ENCODE measurements at places on chromosomes 5 and 9.

- DNase-seq = no peak
Measured at GRCh38 chr9:31996331-31996730, 388.1 kb upstream of the ACO1 start.

GRCh38 chr5:178770621-178771020, 40.2 kb upstream of the ZNF354A start:
- DNase-seq = no peak

DNA sequence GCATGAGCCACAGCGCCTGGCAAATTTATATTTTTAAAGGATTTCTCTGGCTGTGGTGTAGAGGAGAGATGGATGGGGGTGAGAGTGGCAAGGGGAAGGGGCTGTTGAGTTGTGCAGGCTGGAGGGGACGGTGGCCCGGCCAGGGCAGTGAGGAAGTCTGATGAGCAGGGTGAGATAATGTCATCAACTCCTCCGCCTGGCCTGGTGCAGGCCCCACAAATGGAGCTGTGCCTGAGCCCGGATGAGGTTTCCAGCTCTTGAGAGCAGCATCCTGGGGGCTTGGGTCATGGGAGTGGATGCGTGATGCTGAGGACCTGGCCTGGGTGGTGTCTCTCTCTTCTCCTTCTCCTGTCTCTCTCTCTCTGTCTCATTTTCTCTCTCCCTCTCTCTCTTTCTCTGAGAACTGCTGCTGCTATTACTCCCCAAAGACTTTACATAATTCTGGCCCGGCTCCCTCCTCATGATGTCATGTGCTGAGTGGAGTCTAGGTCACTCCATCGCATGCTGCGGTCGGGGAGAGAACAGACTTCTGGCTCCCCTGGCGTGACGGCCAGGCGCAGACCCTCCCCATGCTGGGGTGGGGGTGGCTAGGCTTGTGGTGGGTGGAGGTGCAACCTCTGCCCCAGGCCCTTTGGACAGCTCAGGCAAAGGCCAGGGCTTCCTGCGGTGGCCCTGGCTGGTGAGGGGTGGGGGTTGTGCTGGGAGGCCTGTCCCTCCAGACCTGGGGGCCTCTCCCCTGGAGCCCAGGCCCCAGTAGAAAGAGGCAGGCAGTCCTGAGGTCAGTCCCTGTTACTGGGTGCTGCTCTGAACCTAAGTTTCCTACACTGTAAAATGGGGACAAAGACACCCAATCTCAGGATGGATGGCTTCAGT, 26.4 kb downstream of the FGF18 start:
- no peak for DNase-seq

GRCh38 chr5:138582959-138583358, 7.8 kb upstream of the HSPA9 start:
- DNase-seq = no peak

GRCh38 chr5:68554571-68555279, 339.2 kb downstream of the PIK3R1 start:
- DNase-seq = no peak

GRCh38 chr9:106438928-106439327, 424.0 kb upstream of the ZNF462 start:
- no peak for DNase-seq

- no peak for DNase-seq
Measured at GRCh38 chr9:132811985-132812384, 66.1 kb downstream of the AK8 start.

GRCh38 chr9:109474170-109474569, 23.9 kb downstream of the PTPN3 start:
- DNase-seq = no peak

- peak; percentile 64 for DNase-seq
Measured at GRCh38 chr5:132007399-132008162, 3.9 kb downstream of the ACSL6 start.

- no peak for DNase-seq
Measured at GRCh38 chr9:88682431-88682831, 147.5 kb downstream of the NXNL2 start.

- no peak for DNase-seq
Measured at GRCh38 chr5:65791712-65792673, 70.0 kb downstream of the NLN start.

- DNase-seq = no peak
Measured at GRCh38 chr9:88077071-88077617, 61.1 kb downstream of the SPATA31C2 start.

- DNase-seq = peak; percentile 60
Measured at GRCh38 chr9:134403682-134404301, 77.5 kb downstream of the RXRA start.

GRCh38 chr9:86707932-86708510, 239.3 kb downstream of the GAS1 start:
- DNase-seq = no peak

- no peak for DNase-seq
Measured at GRCh38 chr9:94697972-94698581, 28.4 kb upstream of the AOPEP start.
